ENCODE measurements at places on chromosomes 13 and 19. TPM values are rescaled to one million over a fixed set of nuclear protein-coding genes. Genes with fewer than 3 reads are reported as not detected.

The SYMPK gene
- 42.3 TPM for total RNA-seq

The GTPBP3 gene
- total RNA-seq: 19.8 TPM

The OR10H1 gene
- total RNA-seq: not detected

The GGN gene
- 0.29 TPM for total RNA-seq

The GARIN5A gene
- total RNA-seq: 0.33 TPM

The NLRP9 gene
- not detected for total RNA-seq

The COL4A2 gene
- total RNA-seq: 56.1 TPM

The ZNF699 gene
- 10.4 TPM for total RNA-seq

The RDH8 gene
- not detected for total RNA-seq

The DACT3 gene
- total RNA-seq: 15.5 TPM

The ZNF599 gene
- 9.5 TPM for total RNA-seq

The TJP3 gene
- total RNA-seq: not detected

The RFPL4A gene
- not detected for total RNA-seq

The ZNF682 gene
- 3.0 TPM for total RNA-seq

The C5AR2 gene
- total RNA-seq: not detected

Measured in smooth muscle cell of trachea (primary cell).